ENCODE measurements at places on chromosomes 4 and X. TPM values are rescaled to one million over a fixed set of nuclear protein-coding genes. Genes with fewer than 3 reads are reported as not detected.

Gene AMTN
- not detected for total RNA-seq

Gene SGMS2
- 0.08 TPM for total RNA-seq

Gene HPGD
- 1.9 TPM for total RNA-seq

Gene CLTRN
- total RNA-seq, result not detected

Gene TCEAL6
- not detected for total RNA-seq

DNA sequence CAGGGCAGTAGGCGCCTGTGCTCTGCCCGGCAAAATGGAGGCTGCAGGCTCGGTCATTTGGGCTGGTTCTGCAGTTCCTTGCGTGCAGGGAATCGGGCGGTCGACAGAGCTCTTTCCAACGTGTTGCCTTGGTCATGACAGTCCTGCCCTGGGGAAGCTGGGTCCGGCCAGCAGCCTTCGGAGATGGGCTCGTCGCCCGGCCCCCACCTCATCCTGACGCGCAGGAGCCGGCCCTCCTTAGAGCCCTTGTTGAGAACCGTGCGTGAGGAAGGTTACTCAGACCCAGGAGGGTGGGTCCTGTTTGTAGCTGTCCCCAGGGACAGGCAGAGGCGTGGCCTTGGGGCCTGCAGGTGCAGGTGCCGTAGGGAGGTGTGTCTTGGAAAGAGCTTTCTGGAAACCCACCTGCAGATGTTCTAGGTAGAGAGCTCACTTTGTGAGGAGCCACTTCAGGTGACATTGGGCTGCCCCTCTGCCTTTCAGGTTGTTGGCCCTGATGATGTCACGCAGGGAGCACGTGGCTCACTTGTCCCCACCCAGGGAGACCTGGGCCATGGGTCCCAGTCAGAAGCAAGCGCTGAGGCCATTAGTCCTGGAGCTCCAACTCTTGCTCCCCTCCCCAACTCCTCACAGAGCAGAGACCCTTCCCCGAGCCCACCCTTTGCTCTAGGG, 15.2 kb upstream of the HGFAC start:
- DNase-seq, result no peak

Gene EFHC2
- 0.11 TPM for total RNA-seq

- no peak for DNase-seq
Measured at GRCh38 chr4:182338063-182338462, 94.9 kb downstream of the TENM3 start.

Gene CACNA1F
- 0.13 TPM for total RNA-seq

Gene GLRA3
- total RNA-seq, result not detected

Gene FAM199X
- 8.2 TPM for total RNA-seq

- DNase-seq, result no peak
Measured at GRCh38 chr4:19239565-19239964, 1012.1 kb upstream of the SLIT2 start.

Gene SOWAHD
- 0.18 TPM for total RNA-seq

- no peak for DNase-seq
Measured at GRCh38 chr4:80484712-80485111, 149.2 kb downstream of the CFAP299 start.

DNA sequence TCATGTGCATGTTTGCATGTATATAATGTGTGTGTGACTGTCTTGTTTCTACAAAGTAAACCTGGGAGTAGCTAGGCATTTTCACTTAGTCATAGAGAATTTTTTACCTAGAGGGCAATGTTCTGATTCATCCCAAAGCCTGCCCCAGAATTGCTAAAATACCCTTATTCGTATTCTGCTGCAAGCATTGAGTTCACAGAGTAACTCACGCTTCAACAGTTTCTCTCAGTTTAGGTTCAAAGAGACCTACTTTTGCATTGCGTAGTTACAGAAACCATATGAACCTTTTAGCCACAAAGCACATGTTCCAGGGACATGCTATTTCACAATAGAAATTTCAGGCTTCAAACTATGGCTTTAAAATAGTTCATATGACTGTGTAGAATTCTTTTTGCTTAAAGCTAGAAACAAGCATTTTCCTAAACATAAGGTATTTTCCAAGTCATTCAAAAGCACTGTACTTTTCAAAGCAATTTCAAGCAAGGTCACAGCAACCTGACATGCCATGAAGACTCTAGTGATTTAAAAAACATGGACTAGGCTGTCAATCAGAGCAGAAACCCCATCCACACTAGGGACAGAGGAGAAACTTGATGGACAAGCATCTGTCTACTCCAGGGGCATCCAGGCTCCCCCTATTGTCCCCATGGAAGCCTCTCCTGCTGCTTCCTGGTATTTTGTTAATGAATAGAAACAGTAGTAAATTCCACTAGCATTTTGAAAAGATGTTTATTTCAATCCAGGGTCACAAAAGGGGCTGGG, 81.5 kb upstream of the MAPK10 start:
- no peak for DNase-seq
